ENCODE measurements at places on chromosomes 6 and 20. TPM values are rescaled to one million over a fixed set of nuclear protein-coding genes. Genes with fewer than 3 reads are reported as not detected.

The WFDC5 gene
- total RNA-seq = not detected

The GABRR1 gene
- not detected for total RNA-seq

The DNAH8 gene
- not detected for total RNA-seq

The NNAT gene
- total RNA-seq = 0.66 TPM

The FNDC1 gene
- total RNA-seq = 0.30 TPM

The PDCD2 gene
- total RNA-seq = 40.8 TPM

The MAFB gene
- total RNA-seq = 81.7 TPM

The FOXS1 gene
- total RNA-seq = 1.3 TPM

The CYP24A1 gene
- total RNA-seq = 0.61 TPM

The RCAN2 gene
- 7.1 TPM for total RNA-seq

The TREML2 gene
- total RNA-seq = 2.0 TPM

The DSP gene
- 88.2 TPM for total RNA-seq
